Left renal pelvis (tissue), 4 donors: ENCODE measurements at places on chromosomes 5 and 9.

DNA sequence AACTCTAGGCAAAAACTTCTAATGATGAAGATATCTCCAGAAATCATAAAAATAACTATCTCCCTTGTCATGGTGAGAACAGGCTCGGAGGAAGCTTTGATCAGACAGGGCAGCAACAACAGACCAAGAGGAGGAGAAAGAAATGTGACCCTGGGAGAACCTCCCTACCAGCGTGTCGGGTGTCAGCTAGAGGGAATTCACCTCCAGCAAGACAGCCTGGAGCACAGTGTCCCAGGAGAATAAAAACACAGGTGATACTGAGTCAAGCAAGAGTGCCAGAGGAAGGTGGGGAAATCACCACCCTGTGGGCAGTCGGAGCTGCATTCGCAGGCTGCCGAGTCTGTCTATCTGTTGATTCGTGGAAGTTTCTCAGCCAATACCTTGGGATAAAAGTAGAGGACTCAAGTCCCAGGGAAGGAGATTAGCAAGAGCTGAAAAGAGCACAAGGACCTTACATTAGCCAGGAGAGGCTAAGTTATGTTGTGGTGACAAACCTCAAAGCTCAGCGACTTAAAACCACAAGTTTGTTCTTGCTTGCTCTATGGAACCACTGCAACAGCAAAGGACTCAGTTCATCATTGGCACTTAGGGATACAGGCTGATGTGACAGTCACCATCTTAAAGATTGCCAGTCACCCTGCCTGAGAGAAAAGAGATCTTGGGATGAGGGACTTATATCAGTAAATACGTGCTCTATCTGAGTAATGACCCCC, 598.3 kb downstream of the CCDC171 start:
- no peak for DNase-seq

DNA sequence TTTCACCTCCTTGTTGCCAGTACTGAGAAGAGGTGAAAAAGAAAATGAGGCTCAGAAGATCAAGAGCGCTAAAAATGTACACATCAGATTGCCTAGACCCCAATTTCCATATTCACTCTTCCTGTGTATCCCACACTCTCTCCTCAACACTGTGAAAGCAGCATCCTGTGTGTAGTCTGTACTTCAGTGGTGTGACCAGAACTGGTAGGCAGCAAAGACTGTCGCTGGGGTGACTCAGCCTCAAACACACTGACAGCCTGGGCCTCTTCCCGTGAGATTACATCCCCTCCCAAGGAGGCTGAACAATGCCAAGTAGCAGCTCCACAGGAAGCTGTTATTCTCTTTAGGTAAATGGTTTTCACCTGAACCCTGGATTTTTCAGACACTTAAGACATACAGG, 135.5 kb downstream of the CCDC192 start:
- no peak for DNase-seq

GRCh38 chr9:97468658-97469448, 32.6 kb upstream of the TMOD1 start:
- DNase-seq: peak; percentile 12

- no peak for DNase-seq
Measured at GRCh38 chr5:2562036-2562435, 189.4 kb downstream of the IRX2 start.

DNA sequence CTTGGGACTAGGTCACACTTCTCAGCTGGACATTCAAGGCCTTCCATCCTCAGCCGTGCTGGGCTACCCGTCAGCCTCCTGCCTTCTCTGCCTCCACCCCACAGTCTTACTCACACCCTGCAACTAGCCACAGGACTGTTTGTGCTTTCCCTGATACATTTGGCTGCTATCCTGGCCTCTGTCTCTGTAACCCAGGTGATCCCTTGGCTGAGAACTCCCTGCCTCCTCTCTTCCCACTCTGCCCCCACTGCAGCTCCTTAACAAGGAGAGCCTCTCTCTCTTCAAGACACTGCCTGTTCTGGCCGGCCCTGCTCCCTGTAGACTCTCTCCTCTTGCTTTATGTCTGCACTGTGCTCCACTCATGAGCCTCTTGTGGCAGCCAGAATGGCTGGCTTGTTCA, 120.6 kb downstream of the MSX2 start:
- DNase-seq: no peak

DNA sequence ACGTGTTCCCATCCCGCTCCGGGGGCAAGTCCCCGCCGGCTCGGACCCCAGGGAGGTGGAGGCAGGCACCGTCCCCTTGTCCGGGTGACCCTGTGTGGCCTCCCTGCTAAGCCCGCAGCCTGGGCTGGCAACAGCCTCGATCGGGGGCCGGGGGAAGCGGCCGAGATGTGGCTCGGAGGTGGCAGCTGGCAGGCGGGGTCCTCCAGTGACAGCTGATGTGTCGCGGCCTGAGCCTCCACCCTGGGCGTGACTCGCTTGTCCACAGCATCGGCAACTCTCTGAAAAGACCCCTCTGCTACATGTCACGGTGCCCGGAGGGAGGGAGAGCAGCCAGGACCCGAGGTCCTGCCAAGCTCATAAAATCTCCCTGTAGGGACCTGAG, 124.8 kb upstream of the IRX4 start:
- no peak for DNase-seq

- DNase-seq: peak; percentile 39
Measured at GRCh38 chr9:121399883-121400607, 30.0 kb upstream of the STOM start.

GRCh38 chr5:133840168-133840567, 128.3 kb downstream of the C5orf15 start:
- DNase-seq: no peak

DNA sequence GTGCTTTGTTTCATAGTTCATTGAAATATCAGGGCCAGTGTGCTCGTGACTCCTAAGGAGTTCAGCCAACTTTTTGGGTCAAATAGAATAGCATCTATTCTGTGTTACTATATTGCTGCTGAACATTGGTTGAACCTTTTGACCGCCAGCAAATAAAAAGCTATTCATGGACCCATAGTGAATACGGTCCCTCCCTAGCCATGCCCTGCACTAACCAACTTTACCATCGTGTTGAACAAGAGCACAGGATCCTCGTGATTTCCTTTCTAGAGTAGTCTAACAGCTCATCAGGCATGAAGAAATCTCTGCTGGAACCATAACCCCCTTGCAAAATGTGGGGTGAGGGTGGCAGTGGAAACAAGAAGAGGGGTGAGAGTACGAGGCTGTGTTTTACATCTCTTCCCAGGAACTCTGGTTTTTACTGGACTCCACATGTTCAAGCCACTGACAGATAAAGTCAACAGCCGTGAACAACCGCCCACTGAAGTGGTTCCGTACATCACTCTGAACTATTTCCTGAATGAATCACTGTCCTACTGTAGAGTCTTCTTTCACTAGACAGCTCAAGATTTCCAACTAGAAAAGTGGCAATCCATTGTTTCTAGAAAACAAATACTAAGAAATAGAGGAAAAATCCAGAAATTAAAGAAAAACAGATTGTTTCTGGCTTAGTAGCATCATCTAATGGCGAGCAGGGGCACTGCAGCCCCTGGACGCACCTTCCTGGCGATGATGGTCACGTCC, 70.1 kb upstream of the SPATA31E1 start:
- DNase-seq: no peak

- no peak for DNase-seq
Measured at GRCh38 chr5:1497242-1497777, 26.4 kb downstream of the LPCAT1 start.

GRCh38 chr9:88706193-88707113, 171.5 kb downstream of the NXNL2 start:
- DNase-seq: peak; percentile 56

DNA sequence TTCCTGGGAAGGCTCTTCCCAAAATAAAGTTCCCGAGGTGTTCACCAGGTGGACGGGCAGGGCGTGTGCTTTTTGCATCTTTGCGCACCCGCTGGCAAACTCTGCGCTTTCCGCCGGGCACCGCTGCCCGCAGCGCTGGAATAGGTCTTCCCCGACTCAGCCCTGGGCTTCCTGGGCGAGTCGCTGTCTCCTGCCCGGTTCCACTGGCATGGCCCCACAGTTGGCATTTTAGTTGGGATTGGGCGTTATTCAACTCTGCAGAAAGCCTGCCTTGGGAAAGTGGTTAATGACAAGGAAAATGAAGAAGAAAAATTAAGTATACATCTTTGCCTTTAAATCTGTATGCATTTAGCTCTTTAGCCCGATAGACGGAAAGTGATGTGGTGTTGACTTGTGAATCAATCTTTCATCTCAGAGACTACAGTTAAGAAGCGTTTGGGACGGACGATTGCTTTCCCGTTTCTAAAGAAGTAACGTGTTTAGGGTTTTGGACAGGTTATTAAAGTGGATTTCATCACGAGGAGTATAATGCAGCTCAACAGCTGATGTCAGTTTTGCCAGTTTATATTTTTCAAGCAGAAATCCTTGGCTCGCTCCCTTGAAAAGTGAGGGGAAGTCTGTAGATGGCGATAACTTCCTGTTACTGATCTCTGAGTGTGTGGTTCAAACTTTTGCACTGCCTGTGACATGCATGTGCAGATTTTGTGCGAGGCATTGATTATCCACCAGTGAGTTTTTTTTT, 946 bp downstream of the ADCY2 start:
- DNase-seq: no peak

DNA sequence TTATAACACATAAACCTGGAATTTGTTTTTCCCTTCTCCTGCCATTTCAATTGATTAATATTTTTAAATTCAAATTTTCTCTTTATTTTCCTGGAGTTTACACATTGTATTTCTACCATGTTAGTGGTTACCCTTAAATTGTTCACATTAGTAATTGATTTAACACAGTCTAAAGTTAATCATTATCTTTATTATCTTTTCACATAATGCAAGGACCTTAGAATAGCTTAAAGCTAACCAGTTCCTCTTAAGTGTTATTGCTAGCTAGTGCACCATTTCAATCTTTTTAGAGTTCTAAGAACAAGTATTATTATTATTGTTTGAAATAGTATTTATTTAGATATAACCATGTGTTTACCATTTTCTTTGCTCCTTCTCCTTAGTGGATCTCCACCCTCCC, 251.2 kb upstream of the FBXL7 start:
- no peak for DNase-seq

DNA sequence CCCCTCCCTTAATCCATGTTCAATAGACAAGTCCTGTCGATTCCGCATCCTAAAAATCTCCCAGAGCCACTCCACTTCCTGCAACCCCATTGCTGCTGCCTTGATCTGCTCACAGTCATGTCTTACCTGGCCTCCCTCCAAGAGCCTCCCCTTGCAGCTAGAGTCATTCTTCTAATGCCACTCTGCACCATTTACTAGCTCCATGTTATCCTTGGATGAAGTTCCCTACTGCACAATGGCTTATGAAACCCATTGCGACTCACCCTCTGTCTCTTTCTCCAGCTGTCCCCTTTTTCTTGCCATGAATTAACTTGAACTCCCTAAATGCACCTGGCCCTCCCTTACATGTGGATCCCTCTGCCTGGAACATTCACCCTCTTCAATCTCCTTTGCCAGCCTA, 39.5 kb downstream of the MEGF10 start:
- DNase-seq: no peak

- DNase-seq: peak; percentile 18
Measured at GRCh38 chr5:72815580-72816283, 729 bp upstream of the TNPO1 start.

DNA sequence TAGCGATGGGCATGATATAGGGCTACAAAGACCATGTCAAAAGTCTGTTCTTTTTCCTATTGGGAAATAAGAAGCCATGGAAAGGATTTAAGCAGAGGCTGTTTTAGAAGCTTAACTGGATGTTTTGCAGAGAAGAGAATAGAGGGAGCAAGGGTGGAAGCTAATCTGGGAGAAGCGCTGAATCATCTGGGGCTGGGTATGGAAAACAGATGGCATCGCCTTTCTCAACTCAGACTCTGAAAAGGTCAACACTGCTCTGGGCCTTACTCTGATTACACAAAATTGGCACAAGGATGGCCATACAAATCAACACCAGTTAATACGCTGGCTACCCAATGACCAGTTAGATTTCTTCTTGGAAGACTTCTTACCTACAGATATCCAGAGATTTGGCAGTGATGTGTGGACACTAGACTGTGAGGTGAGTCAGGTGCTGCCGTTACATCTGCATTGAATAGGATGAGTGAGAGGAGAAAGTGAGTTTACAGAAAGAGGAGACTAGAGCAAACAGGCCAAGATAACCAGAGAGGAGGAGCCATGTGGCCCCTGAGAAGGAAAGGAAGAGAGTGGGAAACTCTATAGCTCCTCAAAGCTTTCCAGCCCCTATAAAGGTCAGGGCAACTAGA, 6.2 kb upstream of the TCERG1 start:
- DNase-seq: no peak

- DNase-seq: no peak
Measured at GRCh38 chr5:158610051-158610415, 489.7 kb downstream of the EBF1 start.

DNA sequence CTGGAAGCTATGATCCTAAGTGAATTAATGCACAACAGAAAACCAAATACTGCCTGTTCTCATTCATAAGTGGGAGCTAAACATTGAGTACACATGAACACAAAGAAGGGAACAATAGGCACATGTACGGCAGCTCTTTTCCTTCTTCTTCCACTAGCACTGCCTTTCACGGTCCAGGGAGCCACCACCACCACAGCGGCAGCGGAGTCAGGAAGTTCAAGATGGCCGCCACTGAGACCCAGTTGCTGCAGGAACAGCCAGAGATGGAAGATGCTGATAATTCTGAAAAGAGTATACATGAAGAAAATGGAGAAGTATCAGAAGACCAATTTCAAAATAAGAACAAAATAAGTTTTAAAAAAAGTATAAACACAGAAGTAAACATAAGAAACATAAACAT, 39.5 kb upstream of the TNFSF15 start:
- DNase-seq: no peak

DNA sequence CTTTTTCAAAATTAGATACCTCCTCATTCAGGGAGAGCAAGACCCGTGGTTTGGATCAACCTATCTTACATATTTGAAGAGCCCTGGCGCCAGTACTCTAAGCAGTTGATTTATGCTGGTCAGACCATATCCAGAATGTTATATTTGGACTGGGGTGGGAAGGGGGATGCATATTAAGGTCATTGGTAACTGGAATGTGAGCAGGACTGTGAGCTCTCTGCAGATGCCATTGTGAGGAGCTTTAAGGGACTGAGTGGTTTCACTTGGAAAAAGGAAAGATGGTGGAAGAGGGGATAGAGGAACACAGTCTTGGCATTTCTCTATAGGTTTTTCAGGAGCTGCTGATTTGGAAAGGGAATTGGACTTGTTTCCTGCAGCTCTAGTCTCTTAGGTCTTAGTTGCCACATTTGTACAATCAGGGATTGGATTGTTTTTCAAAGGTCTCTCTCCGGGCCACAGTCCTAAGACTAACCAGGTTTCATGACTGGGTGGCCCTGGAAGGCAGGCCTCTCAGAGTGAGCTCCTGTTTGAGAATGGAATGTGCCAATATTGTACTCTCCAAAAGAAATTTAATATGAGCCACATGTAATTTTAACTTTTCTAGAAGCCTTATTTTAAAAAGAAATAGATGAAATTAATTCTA, 25.8 kb upstream of the F2R start:
- DNase-seq: no peak
